ENCODE measurements at places on chromosomes 5 and 9.

- DNase-seq = no peak
Measured at GRCh38 chr5:93145019-93145418, 436.0 kb downstream of the NR2F1-AS1 start.

- DNase-seq = no peak
Measured at GRCh38 chr9:133080161-133080560, 18.4 kb downstream of the CEL start.

- no peak for DNase-seq
Measured at GRCh38 chr9:134944916-134945315, 27.2 kb upstream of the FCN1 start.

DNA sequence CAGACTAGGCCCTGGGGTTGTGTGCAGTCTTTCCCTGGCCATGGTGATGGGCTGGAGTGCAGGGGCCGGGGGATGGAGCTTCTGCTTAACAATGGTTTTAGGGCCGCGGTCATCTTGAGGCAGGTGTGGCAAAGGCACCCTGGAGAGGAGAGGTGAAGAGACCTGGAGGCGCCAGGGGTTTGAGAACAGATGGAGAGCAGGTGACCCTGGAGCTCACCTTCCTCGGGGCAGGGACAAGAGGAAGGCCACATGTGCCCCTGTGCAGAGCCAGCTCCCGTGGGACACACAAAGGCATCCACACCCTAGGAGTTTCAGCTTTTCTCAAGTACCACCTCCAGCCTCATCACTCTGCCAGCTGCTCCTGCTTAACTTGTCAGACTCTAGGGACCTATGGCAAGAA is 46.4 kb upstream of the SH3GL2 start:
- no peak for DNase-seq

DNA sequence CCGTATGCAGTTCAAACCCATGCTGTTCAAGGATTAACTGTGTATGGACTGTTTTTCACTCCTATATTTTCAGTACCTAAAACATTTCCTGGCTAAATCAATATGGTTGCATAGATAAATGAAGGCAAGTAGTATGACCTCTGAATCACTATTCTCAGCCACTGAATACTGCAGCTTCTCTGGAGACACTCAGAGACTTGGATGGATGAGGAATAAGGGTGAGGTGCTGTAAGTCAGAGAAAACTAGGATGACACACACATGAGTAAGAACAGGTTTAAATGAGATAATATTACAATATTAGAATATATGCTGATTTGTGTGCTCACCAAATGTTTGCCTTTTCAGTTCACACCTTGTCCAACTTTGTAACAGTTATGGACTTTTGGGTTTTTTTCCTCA is 26.0 kb upstream of the ANXA1 start:
- no peak for DNase-seq

Data from NCI-H2081 treated with DMSO at 0.1 percent for 48 hours (cell line).